ENCODE measurements at places on chromosomes 7 and 10. TPM values are rescaled to one million over a fixed set of nuclear protein-coding genes. Genes with fewer than 3 reads are reported as not detected.

The TUBGCP2 gene
- total RNA-seq: 58.2 TPM

- DNase-seq: no peak
Observed at GRCh38 chr10:130799532-130799931, 512.0 kb downstream of the TCERG1L start.

The PDK4 gene
- total RNA-seq: not detected

The SEMA3C gene
- total RNA-seq: 1.1 TPM

GRCh38 chr7:50185951-50186682 is 93.1 kb upstream of the ZPBP start:
- no peak for DNase-seq

DNA sequence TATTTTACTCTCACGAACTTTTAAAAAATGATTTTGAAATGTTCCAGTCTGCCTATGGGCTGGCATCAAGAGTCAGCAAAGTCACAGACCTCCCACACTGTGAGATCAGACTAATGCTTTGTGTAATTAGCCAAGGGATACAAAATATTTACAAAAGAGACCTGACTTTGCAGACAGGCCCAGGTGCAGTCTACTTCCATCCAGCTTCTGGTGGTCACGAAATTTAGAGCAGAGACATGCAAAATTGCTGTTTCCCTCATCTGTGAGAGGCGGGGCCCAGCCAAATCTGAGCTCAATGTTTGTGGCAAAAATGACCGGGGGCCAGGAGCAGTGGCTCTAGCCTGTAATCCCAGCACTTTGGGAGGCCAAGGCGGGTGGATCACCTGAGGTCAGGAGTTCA is 82.5 kb upstream of the PITRM1 start:
- no peak for DNase-seq

Data from natural killer cell treated with Interleukin-12 subunit alpha and Interleukin-12 subunit beta and Interleukin-15 and Interleukin-18, amount 100 ng/mL, for 72 hours (primary cell).